ENCODE measurements at places on chromosomes 11 and 22.

GRCh38 chr11:57477507-57478189 is 17.3 kb downstream of the RTN4RL2 start:
- no peak for DNase-seq

DNA sequence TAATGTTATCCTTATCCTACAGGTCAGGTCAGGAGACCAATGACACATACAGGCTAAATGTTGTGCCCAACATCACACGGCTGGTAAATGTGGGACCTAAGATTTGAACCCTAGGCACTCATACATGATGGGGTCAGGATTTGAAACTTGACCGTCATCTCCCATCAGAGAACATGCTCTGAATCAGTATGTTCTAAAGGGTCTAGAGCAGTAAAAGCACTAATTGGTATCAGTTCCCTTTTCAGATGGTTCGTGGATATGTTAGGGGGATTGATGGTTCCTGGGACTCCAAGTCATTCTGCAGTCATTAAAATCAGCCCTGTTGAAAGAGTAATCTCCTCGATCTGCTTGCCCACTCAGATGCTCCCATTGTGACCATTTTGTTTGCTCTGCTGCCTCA is 65.5 kb downstream of the BMAL1 start:
- DNase-seq, result no peak

- peak; percentile 91 for DNase-seq
Measured at GRCh38 chr11:64230171-64230984, at the start of gene DNAJC4. DNAJC4 (plus strand) TSS chr11:64230548; CDS start chr11:64230855, 307 bp downstream.

- DNase-seq, result no peak
Measured at GRCh38 chr11:33542921-33543320, 157.7 kb downstream of the C11orf91 start.

- no peak for DNase-seq
Measured at GRCh38 chr11:122816761-122817520, 21.4 kb upstream of the CRTAM start.

DNA sequence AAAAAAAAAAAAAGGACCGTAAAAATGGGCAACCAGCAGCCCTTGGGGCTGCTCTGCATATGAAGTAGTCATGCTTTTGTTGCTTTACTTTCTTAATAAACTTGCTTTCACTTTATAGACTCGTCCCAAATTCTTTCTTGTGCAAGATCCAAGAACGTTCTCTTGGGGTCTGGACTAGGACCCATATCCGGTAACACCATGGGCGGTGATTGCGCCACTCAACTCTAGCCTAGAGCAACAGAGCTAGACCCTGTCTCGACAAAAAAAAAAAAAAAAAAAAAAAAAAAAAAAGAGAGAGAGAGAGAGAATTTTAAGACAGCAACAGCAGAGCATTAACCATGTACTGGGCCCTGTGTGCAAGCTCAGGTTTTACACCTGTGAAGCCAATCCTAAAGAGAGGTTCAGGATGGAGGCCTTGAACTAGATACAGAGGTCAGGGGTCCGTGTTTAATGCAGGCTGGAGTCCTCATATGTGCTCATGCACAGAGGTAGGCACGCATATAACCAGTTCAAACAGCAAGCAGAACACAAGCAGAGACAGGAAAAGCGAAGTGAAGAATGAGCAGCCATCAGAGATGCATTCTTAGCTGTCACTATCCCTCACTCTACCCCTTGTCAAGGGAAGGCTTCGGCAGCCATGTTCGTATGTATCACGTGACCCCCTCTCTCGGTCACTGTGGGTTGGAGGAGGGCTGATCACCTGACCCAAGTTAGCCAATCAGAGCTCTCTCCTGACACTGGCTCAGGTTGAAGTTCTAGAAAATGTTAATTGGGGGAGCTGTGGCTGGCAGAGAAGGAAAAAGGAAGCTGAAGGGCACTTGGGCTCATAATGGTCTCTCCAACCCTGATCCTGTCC is 16.7 kb upstream of the SYT12 start:
- peak; percentile 16 for DNase-seq

GRCh38 chr11:69867076-69868005 is 48.1 kb upstream of the FGF3 start:
- no peak for DNase-seq

DNA sequence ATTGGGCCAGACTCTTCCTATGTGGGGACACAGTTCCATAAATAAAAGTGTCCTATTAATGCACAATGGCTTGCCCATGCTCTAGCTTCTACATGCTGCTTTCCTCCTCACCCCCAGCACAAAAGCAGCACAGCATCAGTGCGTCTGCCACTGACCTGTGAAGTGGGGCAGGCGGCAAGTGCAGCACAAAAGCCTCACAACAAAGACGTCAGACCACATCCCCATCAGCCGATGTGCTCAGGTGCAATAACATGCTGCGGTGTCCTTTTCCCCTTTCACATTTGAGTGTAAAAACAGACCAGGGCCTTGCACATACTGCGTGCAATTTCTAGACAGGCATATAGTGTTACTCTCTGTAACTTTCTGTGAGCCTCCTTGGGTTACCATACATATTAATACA is 12.8 kb downstream of the DKK3 start:
- no peak for DNase-seq

DNA sequence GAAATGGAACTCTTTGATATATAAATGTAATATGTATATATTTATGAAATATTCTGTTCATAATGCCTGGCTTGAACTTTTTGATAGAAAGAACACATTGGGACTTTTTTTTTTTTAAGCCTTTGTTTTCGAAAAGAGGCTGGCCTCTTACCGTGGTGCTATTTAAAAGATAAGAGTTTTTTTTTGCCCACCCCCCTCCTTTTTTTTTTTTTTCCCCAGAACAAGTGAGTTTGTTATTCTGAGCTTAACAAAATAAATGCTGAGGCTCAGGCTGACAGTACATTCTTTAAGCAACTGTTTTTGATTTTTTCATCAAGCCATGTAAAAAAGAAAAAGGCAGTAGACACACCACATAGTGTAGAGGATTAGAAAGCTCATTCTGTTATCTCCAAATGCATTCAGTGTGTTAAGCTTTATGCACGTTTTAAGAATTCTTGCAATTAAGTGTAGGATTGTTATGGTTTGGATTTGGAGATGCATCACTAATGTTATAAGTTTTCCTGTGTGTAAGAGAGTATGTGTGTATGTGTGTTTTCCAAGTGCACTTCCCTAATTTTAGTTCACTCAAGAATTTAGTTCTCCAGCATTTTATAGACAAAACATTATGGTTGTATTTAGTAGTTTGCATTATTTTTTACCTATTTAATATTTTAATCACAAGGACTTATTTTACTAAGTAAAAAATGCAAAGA is 12.0 kb downstream of the PDHX start:
- DNase-seq, result no peak

DNA sequence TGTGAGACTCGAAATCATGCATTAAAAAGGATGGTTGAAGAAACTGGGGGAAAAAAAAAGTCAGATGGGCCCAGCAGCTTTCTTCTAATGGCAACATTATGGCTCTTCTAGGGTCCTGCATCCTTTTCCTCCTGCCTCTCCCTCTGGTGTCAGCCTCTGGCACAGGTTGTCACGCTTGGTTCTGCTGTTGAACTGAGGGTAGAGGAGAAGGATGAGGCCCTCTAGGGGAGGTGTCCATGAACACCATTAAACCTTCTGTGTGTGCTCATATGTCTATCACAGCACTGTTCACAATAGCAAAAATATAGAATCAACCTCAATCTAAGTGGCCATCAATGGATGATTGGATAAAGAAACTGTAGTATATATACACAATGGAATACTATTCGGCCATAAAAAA is 36.0 kb downstream of the BUD13 start:
- no peak for DNase-seq

DNA sequence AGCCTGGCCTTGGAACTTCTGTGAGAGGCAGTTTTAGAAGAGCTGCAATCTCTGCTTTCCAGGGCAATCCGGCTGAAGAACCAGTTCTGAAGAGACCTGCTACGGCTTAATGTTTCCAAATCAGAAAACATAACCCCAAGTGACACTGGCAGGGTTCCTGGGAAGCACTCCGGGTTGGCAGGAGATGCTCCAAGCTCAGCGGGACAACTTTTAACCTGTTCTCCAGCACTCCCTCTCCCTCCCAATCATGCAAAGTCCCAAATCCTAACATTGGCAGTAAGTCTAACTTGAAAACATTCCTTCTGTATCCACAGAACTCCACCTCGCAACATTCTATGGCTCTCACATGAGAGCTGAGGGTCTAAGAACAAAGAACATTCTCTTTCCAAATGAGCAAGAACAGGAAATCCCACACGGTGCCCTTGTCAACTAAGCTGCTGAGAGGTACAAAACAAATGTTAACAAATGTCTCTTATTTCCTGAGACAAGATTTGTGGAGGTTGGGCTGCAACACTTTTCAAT is 48.5 kb upstream of the MN1 start:
- DNase-seq, result no peak

GRCh38 chr11:36488096-36488495 is 22.0 kb downstream of the TRAF6 start:
- no peak for DNase-seq

GRCh38 chr11:10653261-10653660 is 40.3 kb downstream of the IRAG1 start:
- no peak for DNase-seq

GRCh38 chr11:118319337-118319707 is 14.8 kb downstream of the CD3E start:
- no peak for DNase-seq

DNA sequence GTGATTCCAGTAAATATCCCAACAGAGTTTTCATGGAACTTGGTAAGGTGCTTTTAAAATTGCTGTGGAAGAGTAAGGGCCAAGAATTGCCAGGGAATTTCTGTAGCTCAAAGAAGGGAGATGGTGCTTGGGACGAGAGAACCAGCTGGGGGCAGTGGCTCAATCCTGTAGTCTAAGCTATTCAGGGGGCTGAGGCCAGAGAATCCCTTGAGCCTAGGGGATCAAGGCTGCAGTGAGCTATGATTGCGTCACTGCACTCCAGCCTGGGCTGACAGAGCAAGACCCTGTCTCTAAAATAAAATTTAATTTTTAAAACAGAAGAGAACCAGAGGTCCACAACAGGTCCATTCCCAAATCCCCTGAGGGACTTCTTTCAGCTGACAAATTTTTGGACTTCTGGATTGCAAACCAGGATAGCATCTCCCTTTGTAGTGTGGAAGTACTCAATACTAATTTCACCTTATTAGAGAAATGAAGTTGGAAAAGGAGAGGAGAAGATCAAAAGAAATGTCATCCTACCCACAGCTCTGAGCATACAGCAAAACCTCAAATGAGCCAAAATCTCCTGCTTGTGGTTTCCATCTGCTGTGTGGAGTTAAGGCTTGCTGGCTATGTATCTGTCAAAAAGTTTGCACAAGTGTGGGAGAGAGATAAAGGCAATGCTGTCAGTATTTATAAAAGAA is 59.2 kb upstream of the CLPB start:
- DNase-seq, result no peak

- DNase-seq, result no peak
Measured at GRCh38 chr11:71368966-71369365, 79.2 kb downstream of the DHCR7 start.

- DNase-seq, result no peak
Measured at GRCh38 chr22:24867323-24868022, 61.5 kb downstream of the SGSM1 start.

DNA sequence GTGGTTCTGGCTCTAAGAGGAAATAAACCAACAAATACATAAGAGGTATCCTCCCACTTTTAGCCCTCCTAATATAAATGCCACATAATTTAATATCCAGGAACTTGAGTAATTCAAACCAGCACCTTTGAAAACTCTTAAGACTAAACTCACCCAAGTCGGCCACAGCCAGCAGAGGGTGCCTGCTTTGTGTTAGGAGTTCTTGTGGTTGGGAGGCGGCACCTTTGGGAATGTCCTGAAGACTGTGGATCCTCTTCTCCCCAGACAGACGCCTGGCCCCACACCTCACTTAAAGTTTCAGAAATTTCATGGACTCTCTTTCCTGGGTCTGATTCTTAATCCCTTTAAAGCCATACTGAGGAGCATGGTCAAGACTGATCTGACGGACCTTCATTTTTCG is 169.0 kb downstream of the TBC1D22A start:
- no peak for DNase-seq

GRCh38 chr22:33000342-33001280 is 57.6 kb downstream of the SYN3 start:
- no peak for DNase-seq

DNA sequence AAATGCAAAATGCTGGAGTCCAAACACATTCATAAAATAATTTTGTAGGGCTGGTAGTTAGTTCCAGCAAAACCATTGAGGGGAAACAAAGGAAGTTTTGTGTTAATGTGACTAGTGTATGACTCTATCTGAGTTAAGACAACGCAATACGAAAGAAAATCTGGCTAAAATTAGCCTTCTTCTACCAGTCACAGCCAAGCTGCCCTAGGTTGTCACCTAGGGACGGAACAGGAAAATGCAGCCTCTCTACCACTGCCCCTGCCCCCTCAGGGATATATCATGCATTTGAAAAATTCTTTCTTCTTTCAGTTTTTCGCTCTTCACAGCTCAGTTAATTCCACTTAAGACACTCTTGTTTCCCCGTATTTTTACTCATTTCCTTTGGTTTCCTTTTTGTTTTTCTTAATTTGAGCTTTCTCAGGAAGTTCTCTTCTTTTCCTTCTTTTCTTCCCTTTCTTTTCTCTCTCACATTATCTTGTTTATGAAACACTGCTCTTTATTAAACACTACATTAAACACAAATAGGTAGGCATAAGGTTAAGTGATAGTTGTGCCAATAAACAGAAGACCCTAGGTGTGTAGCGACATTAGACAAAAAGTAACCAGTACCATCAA is 30.6 kb downstream of the KIRREL3 start:
- no peak for DNase-seq

DNA sequence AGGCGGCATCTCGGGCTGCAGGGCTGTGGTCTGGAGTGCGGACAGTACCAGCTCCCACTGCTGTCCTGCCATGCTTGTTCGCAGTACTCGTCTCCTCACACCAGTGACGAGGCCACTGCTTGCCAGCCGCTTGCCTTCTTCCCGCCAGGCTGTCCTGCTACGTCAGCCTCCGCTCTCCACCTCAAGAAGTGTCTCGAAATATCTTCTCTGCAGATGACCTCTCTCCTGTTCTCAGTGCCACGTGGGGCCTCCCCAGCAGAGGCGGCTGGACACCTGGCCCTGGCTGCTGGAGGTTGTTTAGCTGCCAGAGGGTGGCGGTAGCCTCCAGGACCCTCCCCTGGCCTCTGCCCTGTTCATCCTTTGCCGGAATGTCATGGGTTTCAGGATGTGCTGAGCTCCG is 3.1 kb upstream of the CCDC188 start:
- DNase-seq, result no peak

DNA sequence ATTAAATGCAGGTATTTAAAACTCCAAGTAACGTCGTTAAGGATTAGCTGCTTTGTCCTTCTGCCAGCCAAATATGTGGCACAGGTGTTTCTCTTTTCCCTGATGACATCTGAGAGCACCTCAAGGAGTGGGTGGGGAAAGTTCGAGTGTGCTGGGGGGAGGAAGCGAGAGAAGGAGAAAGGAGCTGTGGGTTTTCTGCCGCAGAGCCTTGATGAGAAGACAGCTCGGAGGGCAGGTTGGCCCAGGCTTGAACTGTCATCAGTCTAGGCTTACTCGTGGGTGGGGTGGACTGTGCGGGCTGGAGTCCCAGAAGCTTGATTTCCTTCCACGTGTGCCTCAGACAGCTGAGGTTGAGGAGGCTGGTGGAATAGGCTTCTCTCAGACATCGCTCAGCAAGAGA is 15.2 kb upstream of the SORL1-AS1 start:
- DNase-seq, result peak; percentile 83
